Dorsolateral prefrontal cortex (tissue), 122 donors: ENCODE measurements at places on chromosomes 16 and 17. TPM values are rescaled to one million over a fixed set of nuclear protein-coding genes. Genes with fewer than 3 reads are reported as not detected.

PRMT7 gene
- total RNA-seq: 89.5 TPM

GRCh38 chr17:550041-550398 lies 164.6 kb downstream of the VPS53 start:
- DNase-seq: no peak

DNA sequence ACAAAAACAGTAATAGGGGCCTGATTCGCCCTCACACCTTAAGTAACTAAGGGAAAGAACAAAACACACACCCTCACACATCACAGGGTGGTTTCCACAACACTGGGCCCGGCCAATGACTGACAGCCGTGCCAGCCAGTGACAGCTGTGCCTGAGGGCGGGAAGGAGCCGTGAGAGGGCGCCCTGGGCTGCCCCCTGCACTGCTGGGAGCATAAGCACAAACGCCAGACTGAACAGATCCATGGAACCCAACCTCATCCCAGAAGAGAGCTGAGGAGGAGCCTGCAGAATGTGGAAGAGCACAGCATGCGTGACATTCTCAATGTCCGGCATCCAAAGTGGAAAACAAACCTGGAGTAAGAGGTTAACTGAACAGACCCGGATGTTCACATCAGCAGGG lies 16.0 kb downstream of the CSNK1D start:
- peak; percentile 54 for DNase-seq

DNA sequence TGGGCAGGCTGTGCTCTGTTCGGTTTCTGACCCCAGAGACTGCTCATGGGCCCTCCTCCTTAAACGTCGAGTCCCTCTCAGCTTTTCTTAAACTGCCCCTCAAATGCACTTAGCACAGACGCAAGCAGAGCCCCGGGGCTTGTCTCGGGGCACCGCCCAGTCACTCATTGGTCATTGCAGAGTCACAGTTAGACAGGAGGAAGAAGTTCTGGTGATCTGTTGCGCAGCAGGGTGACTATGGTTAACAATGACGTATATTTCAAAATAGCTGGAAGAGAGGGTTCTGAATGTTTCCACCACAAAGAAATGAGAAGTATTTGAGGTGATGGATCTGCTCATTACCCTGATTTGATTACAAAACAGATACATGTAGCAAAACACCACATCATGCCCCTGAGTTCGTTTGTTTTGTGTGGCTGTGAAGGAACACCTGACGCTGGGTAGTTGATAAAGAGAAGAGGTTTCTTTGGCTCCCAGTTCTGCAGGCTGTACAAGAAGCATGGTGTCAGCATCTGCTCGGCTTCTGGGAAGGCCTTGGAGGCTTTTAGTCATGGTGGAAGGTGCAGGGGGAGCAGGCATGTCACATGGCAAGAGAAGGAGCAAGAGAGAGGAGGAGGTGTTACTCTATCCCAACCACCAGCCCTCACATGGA lies 387.4 kb downstream of the CPPED1 start:
- no peak for DNase-seq

PROCA1 gene
- total RNA-seq: 5.0 TPM

HBA1 gene
- 155 TPM for total RNA-seq

- no peak for DNase-seq
These were observed 10.7 kb upstream of the CBX4 start for GRCh38 chr17:79849953-79850352.
